Muscle of leg (tissue), 16 donors: ENCODE measurements at places on chromosomes 5 and 9. TPM values are rescaled to one million over a fixed set of nuclear protein-coding genes. Genes with fewer than 3 reads are reported as not detected.

Gene UBTD2
- total RNA-seq: 48.8 TPM

Gene NDUFA8
- total RNA-seq: 43.7 TPM

Gene CORO2A
- total RNA-seq: 0.13 TPM

Gene DAB2IP
- 26.3 TPM for total RNA-seq

Gene TAS2R1
- total RNA-seq: not detected

Gene TICAM2
- 3.3 TPM for total RNA-seq

Gene ARHGEF28
- 4.7 TPM for total RNA-seq

Gene PCAT7
- 0.13 TPM for total RNA-seq

Gene LRRC19
- not detected for total RNA-seq

Gene CCDC127
- 6.6 TPM for total RNA-seq

Gene TXNDC8
- not detected for total RNA-seq

Gene MED27
- 13.3 TPM for total RNA-seq

Gene IRX1
- 1.2 TPM for total RNA-seq

- peak; percentile 69 for DNase-seq
Observed at GRCh38 chr5:119302916-119303897, 52.6 kb upstream of the TNFAIP8 start.

DNA sequence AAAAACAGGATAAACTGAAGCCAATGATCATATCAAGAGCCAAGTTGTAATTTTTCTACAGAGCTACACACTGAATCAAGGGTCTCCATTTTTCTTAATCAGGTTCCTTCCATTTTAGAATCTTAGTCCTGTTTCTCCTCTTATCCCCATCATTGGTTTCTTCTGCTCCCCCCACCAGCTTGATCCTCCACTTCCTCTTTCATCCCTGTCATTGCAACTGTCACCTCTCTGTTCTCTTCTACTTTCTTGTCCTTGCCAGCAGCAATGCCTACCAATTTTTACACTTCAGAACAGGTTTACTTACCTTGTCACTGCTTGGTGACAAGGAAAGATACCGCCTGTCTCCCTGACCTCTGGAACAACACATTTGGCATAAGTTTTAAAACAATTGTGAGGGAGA lies 97.3 kb downstream of the CFAP90 start:
- DNase-seq: no peak

DNA sequence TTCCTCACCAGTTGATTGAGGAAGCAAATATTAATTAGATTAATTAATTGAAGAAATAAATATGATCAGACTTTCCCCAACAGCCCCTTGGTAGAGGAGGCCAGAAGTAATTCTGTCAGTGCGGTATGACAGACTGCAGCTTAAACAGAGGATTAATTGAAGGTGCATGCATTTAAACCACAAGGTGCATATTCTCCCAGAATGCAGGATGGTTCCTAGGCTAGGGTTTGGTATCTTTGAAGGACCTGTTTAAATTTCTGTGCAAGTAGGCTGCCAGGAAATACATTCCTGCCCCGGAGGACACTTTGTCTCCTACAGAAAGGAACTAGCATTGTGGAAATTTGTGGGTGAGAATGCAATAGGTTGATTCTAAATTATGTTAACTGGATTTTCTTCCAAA lies 50.5 kb upstream of the PALM2AKAP2 start:
- no peak for DNase-seq

- DNase-seq: no peak
Observed at GRCh38 chr5:130277522-130277921, 373.3 kb downstream of the CHSY3 start.

DNA sequence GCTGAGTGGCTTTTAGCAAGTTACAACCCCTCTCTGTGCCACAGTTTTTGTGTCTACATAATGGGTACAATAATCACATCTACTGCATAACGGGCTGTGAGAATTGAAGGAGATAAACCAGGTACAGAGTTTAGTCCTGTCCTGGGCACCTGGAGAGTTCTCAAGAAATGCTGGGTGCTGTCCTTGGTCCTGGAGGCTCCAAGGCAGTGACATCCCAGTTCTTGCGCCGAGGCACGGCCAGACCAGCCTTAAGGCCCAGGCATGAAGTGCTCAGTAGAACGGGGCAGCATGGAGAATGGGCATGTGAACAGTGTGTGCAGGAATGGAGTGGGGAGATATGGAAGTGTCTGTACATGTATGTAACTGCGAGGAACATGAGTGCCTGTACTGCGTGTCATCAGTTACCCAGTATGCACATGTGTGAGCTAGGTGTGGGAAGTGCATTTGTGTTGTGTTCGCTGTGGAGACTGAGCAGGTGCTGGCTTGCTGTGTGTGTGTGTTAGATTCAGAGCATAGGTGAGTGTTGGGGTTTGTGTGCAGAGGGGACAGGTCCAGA lies 6.3 kb upstream of the UNC5A start:
- DNase-seq: peak; percentile 44

DNA sequence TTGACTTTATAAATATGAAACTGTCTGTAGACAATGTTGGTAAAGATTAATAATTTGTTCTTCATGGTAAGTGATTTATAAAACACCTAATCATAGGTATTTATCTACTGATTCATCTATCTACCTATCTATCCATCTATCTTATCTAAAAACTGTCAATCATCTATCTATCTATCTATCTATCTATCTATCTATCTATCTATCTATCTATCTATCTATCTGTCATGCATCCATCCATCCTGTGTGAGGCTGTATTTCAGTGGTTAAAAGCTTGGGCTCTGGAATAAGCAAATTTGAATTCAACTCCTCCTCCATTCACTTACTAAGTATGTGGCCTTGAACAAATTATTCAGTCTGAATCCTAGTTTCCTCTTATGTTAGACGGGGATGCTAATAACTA lies 161.9 kb upstream of the GNA14 start:
- DNase-seq: no peak

GRCh38 chr9:2072752-2073405 lies 57.7 kb downstream of the SMARCA2 start:
- DNase-seq: no peak

DNA sequence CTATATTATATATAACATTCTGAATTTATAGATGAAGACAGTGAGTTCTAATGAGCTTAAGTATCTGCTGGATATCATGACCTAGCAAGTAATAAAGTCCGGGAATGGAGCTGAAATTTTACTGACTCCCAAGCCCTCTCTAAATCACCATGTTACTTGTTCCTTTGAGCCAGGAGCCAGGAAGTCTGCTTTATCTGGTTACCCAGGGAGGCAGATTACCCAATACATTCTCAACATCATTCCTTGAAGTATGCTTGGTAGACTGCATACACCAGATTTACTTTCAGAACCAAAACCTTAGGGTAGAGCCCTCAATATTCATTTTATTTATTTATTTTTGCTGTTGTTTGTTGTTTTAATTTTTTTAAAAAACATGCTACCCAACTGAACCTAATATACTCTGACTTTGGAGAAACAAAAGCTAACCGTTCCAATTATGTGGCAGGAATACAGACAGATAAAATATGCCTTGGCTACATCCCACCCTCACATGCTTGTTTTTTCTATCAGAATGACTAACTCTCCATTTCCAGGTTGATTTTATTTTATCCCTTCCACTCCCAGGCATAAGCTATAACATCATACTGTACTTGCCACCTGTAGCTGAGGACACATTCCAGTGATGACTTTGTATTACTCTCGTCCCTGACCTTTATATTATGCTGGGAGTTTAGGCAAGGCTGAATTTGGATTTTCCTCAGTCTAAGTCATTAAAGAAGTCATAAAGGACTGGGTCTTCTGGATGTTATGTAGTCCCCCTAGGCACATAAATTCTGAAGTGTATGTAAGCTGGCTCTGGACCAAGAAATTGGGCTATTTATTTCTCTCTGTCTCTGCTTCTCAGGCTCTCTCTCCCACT lies 82.0 kb downstream of the YIPF5 start:
- peak; percentile 90 for DNase-seq

GRCh38 chr5:33843579-33843978 lies 48.2 kb downstream of the ADAMTS12 start:
- DNase-seq: no peak

DNA sequence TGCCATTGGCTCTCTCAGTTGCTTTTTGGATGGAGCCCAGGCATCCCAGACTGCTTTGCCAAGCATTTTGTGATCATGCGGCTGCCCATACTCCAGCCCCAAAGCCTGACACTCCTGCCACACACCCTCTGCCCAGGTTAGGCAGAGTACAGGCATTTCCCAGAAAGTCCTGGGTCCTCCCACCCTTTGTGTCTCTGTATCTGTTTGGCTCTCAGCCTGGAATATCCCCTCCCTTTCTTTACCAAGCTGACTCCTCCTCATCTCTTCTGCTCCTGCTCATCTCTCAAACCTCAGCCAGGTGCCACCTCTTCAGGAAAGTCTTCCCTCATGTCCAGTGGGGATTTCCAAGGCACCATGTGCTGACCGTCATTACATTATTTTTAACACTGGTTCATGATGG lies 14.3 kb upstream of the SH3RF2 start:
- no peak for DNase-seq

GRCh38 chr5:17186256-17186655 lies 31.2 kb upstream of the BASP1 start:
- DNase-seq: no peak

DNA sequence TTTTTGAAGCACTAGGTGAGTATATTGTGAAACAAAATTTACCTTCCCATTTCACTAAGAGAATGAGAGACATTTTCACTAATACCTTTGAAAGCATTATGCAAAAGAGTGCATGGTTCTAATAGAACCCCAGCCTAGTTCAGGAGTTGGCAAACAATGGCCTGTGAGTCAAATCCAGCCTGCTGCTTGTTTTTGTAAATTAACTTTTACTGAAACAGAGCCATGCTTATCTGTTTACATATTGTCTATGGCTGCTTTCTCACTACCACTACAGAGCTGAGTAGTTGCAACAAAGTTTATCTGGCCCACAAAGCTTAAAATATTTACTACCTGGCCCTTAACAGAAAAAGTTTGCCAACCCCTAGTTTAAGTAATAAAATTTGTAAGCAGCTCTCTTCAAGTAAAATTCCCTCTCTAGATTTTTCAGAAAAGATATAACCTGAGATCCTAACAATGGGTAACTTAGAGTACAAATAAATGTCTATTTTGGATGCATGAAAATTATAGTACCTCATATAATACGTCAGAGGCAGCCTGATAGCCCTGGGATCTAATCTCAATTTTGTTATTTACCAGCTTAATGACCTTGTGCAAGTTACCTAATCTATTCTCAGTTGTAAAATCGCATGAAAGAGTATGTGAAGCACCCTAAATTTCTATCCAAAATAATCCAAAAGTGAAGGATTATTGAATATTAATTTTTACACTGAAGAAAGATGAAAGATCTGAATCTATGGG lies 50.7 kb upstream of the ARL15 start:
- no peak for DNase-seq

- peak; percentile 67 for DNase-seq
Observed at GRCh38 chr5:57349214-57349613, 133.4 kb downstream of the ACTBL2 start.

DNA sequence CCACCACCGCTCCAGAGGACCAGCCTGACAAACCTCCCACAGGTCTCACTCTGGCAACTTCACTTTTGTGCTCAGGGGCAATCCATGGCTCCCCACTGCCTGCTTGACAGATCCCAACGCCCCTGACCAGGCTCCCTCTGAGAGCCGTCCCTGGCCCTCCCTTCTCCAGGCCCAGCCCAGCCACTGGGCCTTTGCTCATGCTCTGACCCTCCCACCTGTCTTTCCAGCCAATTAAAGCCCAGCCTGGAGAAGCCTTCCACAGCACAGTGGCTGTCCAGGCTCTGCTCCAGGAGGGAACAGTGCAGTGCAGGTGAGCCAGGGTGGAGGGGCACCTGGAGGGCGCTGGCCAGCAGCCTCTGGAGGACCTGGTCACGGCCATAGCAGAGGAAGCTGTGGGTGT lies 3.3 kb downstream of the ENTPD2 start:
- no peak for DNase-seq

DNA sequence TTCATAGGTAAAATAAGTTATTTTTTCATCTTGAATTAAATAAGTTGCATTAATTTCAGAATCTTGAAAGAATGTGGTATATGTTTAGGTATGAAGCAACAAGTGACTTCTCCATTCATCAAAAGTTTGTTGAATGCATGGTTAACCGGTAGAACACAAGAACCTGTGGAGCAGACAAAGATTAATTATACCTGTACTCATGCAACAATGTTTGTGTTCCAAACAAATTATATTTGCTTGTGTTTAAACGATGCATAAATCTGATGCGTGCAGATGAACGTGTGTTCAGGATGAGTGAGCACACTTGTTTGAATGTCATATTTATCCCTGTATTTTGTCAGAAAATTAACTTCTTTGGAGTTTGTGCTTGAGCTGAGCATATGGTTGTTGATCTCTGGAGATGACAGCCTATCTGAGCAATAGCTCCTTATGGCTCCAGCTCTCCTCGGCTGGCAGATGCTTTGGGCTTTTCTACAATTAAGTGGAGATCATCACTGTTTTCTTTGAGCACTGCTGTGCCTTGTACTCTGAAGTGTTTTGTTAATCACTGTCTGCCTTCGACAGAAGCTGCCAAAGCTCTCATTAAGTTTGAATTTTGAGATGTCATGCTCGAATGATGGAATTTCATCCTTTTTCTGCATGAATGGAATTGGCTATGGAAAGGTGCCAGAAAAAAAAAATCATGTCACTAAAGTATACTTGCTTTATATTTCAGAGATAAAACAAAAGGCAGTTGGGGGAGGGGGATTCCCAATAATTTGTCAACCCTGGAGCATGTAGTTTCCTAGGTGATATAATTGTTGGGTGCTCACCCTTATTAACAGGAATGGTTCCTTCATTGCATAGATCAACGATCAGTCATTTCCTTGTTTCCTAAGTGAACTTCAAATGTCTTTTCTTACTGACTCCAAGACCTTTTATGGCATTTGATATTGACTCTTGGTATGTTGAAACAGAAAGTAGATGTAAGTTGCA lies 502.5 kb upstream of the ARRDC3 start:
- DNase-seq: no peak

- no peak for DNase-seq
Observed at GRCh38 chr9:68819065-68819464, 114.0 kb downstream of the PIP5K1B start.

GRCh38 chr5:32712481-32713360 lies 1.6 kb downstream of the NPR3 start:
- peak; percentile 27 for DNase-seq

- no peak for DNase-seq
Observed at GRCh38 chr9:127689329-127690000, 17.3 kb upstream of the CFAP157 start.

- no peak for DNase-seq
Observed at GRCh38 chr5:96001262-96001661, 39.6 kb upstream of the ELL2 start.
